ENCODE measurements at places on chromosomes 7 and 10. TPM values are rescaled to one million over a fixed set of nuclear protein-coding genes. Genes with fewer than 3 reads are reported as not detected.

The AUTS2 gene
- total RNA-seq, result 10.3 TPM

GRCh38 chr7:94003446-94004023 lies 620 bp downstream of the BET1 start:
- DNase-seq, result no peak

DNA sequence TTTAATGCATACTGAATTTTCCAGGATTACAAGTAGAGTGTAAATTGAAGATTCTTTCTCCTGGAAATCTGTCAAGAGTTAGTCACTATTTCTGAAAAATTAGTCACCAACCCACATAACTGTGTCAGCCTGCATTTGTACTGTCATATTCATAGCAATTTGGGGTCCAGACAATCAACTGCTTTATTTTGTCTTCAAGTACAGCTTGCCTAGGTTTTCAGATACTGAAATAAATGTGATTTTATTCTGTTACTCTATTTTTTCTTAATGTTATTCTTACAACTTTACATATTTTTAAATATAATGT lies 55.1 kb downstream of the CUBN start:
- no peak for DNase-seq

DNA sequence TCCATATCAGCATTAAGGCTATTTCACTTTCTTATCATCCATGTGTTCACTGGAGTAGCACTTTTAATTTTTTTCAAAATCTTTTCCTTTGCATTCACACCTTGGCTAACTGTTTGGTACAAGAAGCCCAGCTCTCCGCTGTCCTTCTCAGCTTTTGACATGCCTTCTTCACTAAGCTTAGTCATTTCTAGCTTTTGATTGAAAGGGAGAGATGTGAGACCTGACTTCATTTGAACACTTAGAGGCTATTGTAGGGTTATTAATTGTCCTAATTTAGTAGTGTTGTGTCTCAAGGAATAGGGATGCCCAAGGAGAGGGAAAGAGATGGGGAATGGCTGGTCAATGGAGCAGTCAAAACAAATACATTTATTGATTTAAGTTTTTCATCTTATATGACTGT lies 350.0 kb downstream of the CXCL12 start:
- no peak for DNase-seq

DNA sequence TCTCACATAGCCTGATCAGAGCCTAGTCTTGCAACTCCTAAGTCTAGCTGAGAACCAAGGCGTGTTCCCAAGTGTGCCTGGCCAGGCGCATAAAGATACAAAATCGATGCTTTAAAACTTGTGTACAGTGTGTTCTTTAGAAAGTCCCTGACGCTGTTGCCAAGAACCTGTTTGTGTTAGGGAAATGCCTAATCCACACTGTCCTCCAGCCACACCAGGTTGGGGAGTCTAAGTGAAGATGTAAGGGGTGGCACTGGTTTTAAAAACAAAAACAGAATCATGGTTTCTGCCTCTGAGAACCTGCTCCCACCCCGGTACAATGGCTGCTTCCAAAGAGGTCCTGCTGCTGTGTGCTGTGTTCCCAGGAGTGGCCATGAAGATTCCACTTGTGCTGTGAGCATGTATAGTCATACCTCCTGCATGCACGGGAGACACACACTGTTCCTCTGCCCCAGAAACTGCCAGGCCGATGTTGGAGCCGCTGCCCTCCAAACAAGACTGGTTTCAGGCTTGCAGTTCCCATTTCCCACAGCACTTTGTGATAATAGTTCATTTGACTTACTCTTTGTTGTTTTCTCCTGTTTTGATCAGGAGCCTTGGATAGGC lies 88.5 kb downstream of the CCNY start:
- no peak for DNase-seq
